NCI-H2029 (cell line): ENCODE measurements at places on chromosomes 2 and 18.

DNA sequence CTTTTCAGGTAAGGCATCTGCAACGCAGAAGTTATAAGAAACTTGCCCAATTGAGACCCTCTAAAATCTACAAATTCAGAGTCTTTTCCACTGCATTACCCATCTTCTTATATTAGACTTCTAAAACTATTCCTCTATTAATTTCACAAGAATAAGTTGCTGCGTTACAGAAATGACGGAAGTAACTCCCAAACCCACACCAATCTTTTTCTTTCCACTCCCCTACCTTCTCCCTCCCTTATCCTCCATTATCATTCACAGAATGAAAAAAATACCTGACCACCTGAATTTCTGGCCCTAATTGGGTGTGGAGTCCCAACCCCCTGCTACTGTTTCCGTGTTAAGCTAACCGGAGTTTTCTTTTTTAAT, 689 bp downstream of the RPRD1A start:
- no peak for DNase-seq

- DNase-seq = no peak
These were observed 101.7 kb upstream of the MSH2 start for GRCh38 chr2:47301277-47301618.

GRCh38 chr2:127611076-127611925, 34.7 kb upstream of the GPR17 start:
- DNase-seq = no peak

DNA sequence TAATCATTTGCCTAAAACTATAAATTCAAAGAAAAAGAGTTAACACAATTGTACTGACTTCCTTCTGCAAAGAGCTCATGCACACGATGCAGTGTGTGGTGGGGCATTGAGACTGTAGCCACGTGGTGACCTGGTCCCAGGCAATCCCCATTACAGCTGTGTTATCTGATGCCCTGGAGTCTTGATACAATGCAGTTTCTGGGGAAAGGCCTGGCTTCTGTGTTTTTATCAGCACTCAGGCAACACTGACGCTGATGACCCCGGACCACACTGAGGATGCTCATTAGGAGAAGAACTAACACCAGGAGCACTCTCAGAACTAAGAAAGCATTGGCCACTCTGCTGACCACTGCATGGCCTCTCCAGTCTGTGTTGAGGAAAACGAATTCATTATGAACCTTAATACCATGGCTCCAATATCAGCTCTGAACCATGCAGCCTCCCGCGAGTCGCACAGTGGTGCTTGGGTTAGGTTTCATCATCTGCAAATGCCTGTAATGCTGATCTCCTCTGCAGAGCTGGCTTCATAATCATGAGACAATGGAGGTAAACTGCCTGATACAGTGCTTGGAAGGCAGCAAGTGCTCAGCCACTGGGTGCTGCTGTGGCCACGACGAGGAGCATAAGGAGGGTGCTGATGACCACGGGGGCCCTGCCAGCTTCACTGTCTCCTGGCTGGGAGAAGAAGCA, 218.5 kb downstream of the MYT1L start:
- DNase-seq = no peak

GRCh38 chr2:118249531-118249930, 161.3 kb downstream of the INSIG2 start:
- DNase-seq = no peak

DNA sequence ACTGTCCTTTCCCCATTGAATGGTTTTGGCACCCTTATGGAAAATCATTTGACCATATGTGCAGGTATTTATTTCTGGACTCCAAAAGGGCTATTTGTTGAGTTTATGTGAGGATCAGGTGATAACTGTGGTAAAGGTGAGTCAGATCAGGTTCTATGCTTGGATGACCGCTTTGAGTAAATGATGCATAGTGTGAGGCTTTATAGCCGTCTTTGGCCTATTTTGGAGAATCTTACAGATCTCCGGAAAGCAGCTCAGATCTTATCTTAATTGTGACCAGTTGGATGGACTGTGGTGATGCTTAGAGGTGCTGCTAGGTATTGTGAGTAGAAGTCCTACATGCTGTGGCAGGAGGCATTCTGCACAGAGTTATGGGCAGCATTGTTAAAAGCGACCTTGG, 126.2 kb downstream of the METTL8 start:
- DNase-seq = no peak

DNA sequence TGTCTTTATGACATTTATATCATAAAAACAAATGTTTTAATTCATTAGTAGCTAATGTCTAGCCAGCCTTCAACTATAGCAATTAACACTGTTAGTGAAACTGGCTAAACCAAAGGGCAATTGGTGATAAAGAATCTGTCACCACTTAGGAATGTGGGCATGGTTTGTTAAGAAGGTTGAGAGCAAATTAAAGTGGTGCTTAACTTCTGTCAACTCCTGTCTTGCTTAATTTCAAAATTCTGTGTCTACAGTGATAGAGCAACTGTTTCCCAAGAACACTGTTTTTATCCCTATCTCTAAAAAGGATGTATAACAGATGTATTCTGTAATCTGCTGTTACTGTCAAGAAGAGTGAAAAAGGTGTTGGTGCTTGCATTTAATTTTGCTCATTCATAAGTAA, 36.5 kb downstream of the CFAP36 start:
- DNase-seq = no peak

DNA sequence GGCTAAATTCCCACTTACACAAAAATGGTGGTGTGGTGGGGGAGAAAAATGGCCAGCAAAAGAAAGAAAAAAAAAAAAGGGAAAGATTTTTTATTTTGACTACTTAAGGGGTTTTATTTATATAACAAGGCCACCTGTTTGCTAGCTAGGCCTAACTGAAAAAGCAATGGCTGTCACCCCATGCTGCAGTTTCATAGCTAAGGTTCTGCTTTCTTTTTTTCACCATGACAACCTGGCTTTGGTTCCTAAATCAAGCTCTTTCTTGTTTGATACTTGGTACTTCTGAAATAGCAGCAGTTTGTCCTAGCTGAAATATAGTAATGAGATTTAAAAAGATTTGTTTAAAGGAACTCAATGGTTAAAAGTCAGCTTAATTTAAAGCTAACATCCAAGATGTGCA, 433.2 kb upstream of the MEX3C start:
- no peak for DNase-seq

- no peak for DNase-seq
These were observed 1656.7 kb upstream of the NXPH2 start for GRCh38 chr2:140436936-140437335.

GRCh38 chr2:95575857-95576256, 15.9 kb upstream of the TRIM43 start:
- DNase-seq = no peak

DNA sequence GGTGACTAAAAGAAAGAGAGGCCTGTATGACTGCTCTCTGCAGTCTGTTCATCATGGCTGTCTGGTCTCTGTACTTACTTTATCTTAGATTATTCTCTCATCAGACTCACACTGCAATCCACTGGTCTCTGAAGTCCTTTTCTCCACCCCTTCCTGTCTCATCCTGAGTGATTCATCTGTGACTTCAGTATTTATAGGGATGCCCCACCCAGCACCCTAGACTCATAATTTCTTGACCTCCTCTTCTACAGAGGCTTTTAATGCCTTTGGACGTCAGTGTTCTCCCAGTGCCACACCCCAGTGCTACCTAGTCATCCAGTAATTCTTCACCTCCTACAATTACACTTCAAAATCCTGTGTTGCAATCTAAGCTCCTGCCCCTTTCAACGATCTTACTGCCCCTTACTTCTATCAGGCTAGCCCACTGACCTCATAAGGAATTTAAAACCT, 14.9 kb upstream of the ITPRID2 start:
- no peak for DNase-seq

DNA sequence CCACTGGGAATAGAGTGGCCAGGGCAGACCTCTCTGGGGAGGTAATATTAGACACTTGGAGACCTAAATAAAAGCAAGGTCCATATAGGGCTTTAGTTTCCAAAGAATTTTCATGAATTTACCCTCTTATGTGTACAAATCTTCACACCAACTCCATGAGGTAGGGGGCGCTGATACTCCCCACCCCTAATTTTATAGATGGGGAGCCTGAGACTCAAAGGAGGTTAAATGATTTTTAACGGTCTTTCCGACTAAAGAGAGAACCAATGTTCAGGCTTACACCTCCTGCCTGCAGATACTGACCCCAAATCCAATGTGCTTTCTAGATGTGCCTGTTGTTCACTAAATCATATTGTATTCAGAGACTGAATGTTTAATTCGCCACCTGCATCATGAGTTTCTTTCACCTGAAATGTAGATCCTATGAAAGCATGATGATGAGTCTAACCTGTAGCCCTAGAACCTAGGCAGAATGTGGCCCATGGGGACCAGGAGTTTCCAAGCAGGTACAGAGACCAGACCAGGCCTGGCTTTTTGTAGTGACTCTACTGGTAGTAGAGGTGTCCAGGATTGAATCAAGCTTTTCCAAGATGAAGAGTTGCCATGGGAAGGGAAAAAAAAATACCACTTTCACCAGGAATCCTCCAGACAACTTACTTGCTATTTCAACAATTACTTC, 16.8 kb upstream of the PAX3 start:
- DNase-seq = no peak

GRCh38 chr18:39913672-39914366, 2041.2 kb upstream of the PIK3C3 start:
- DNase-seq = no peak

- DNase-seq = no peak
These were observed 420.2 kb downstream of the THSD7B start for GRCh38 chr2:137185378-137186078.

- DNase-seq = no peak
These were observed 55.0 kb upstream of the LAMA1 start for GRCh38 chr18:7172611-7173010.

- no peak for DNase-seq
These were observed 597.5 kb downstream of the SLC4A3 start for GRCh38 chr2:220224691-220225543.
